ENCODE measurements at places on chromosomes 6 and 20.
A peak's percentile ranks its signal among the peaks of the same experiment; 100 is the strongest.

DNA sequence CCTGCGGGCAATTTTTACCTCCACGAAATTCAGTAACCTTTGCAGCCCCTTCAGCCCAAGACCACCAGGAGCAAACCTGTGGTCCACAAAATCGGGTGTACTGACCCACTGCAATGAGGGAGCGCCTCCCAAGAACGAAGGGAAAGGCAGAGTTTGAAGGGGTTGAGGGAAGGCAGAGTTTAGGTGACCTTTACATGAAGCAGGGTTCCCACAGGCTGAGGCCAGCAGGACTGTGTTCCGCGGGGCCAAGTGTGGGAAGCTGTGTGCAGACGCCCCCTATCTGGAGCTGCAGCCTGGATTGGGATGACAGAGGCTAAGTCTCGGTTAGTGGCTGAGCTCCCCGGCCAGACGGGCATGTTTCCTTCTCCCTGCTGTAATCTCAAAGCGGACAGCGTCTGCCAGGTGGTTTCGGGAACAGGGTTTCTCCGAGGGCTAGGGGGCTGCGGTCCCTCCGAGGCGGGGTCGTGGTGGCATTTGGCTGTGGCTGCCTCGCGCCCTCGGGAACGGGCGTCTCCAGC, 826 bp upstream of the PYGB start:
- DNase-seq: peak; percentile 53

- no peak for DNase-seq
Measured at GRCh38 chr6:154773610-154774089, 40.4 kb downstream of the SCAF8 start.

DNA sequence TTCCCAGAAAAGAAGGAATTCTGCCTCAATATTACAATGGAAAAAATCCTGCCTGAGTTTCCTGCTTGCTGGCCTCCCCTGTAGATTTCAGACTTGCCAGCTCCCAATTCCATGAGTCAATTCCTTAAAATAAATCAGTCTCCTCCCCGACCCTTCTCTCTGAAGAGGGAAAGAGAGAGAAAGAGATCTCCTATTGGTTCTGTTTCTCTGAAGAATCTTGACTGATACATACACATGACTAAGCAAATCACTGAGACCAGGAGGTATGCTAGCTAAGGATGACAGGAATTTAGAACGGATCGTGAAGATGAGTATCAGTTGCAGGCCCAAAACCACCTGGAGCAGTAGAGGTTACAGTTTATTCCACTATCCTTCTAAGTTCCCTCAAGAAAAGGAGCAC, 11.3 kb upstream of the RBM24 start:
- DNase-seq: peak; percentile 47

DNA sequence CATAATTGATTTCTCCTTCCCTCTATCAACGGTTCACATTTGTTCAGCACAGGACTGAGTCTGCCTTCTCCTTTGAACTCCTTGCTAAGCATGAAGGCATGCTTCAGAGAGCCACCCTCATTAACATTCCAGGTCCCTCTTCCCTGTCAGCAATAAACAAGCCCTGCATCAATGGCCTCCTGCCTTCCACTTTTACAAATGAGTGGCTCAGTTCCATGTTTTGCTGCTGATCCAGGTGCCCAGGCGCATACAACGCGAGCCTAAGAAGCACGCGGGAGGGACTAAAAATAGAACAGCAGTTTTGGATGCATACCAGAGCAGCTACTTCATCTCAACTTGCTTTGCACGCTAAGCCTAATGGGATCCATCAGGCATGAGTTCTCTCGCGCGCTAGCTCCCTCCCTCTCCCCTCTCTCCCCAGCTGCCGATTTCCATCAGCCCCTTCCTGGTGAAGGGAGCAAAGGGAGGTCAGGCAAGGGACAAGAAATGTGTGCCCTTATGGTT, 53.4 kb downstream of the TRAF3IP2 start:
- peak; percentile 84 for DNase-seq

GRCh38 chr6:117346142-117346930, 79.4 kb downstream of the ROS1 start:
- DNase-seq: peak; percentile 1

DNA sequence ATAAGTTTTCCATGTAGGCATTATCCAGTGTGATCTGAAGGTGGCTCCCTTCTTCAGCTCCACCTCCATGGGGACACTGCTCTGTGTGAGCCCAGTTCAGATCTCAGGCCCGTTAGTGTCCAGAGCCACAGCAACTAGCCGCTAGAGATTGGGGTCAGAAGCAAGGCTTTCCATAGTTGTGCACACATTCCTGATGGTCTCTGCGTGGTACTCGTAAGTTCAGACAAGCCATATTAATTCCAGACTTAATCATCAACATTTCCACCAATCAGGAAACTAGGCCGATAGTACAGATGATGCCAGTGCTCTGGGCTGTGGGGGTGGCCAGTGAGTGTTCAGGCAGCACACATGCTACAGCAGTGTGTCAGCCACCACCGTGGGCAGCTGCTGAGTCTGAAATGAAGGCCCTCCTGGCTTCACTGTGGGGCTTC, 17.5 kb upstream of the SYNCRIP start:
- peak; percentile 89 for DNase-seq

DNA sequence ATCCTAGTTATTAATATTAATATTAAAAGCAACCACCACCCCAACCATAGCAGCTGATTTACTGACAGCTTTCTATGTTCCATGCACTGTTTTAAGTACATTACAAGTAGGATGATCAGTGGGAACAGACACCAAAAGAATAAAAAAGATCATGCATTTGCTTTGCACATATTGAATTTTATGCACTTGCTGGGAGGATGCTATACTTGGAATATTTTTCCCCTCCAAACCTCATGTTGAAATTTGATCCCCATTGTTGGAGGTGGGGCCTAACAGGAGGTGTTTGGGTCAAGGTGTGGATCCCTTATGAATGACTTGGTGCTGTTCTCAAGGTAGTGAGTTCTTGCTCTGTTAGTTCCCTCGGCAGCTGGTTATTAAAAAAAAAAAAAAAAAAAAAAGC, 178.9 kb upstream of the MYLIP start:
- DNase-seq: no peak

- no peak for DNase-seq
Measured at GRCh38 chr6:29524044-29524443, 35.5 kb downstream of the UBD start.

- DNase-seq: no peak
Measured at GRCh38 chr20:61437280-61438206, 185.5 kb downstream of the CDH4 start.

DNA sequence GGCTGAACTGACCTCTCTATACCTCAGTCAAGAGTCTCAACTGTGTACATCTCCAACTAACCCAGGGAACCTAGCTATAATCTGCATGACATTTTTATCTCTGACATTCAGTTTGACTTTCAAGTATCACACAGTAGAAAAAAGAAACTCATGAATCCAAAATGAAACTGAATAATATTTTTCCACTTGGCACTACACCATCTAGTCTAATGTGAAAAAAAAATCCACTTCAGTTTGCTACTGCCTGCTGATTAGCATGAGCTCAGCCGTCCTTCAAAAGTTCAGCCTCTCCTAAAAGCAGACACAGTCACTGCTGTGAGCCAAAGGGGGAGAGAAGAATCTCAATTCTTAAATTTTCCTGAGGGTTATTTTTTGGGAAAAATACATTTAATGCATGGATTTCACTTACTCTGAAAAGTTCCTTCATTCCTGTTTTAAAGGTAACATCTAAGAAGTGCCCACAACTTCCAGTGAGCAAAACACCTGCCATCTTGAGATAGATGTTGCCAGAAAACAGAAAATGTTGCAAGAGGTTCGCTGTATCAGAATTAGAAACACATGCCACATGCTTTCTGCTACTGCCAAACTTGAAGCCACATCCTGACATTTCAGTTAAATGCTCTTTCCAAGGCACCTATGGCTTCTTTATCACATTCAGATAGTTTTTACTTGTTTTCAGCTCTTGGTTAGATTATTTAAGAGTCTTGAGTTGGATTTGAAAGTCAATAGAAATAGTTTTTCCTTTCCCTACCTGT, 95.4 kb downstream of the MKKS start:
- DNase-seq: no peak

- DNase-seq: no peak
Measured at GRCh38 chr20:23079926-23080325, 6.2 kb downstream of the CD93 start.

- no peak for DNase-seq
Measured at GRCh38 chr6:33029328-33030184, 20.2 kb upstream of the HLA-DOA start.

- DNase-seq: no peak
Measured at GRCh38 chr6:105588123-105588710, 185.3 kb upstream of the PREP start.

DNA sequence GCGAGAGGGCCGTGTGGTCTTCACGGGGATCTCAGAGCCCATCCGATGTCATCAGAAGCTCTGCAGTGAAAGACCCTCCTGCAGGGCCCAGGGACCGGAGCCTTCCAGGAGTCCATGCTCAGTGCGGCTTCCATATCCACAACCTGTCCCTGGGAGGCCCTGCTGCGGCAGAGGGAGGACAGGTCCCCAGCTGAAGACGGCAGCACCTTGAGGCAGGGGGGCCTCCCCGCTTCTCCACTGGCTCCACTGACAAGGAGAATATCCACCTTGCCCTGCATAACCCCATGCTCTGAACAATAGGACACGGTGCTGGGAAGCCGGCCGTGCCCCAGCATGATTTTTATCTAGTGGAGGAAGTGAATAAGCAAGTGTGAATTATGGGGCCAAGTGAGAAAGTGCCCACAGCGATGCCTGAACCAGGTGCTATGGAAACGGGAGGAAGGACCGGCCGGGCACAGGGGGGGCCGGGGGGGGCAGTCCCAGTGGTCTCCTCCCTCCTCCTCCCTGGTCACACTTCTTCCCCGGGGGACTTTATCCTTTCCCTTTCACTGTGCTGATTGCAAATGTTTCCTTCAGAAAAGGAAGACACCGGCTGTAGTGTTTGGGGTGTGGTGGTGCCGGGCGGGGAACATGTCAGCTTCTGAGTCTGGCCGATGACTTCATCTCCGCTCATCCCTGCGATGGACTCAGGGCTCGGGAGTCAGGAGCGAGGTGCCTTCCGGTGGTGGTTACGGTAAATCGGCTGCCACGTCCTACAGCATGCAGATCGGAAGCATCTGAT, 225.1 kb downstream of the ERMARD start:
- no peak for DNase-seq

- DNase-seq: no peak
Measured at GRCh38 chr6:113171882-113172281, 685.3 kb upstream of the MARCKS start.

DNA sequence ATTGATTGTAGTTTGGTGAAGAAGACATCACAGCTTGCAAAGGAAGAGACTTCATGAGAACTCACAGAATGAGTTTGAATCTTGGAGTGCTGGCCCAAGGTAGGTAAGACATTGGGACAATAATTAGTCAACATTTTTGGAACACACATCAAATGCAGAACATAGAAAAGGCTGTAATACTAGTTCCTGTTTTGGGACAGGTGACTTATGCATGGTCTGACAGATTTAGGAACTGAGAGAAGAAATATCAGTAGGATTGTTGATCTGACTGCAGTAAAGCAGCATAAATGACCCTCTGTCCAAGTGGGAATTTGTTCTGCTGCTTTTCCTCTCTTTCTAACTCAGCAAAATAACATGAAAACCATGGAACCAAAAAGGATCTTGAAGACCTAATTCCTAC, 102.3 kb upstream of the MAP3K7 start:
- no peak for DNase-seq

- DNase-seq: no peak
Measured at GRCh38 chr6:29255530-29255929, 46.0 kb upstream of the OR14J1 start.

DNA sequence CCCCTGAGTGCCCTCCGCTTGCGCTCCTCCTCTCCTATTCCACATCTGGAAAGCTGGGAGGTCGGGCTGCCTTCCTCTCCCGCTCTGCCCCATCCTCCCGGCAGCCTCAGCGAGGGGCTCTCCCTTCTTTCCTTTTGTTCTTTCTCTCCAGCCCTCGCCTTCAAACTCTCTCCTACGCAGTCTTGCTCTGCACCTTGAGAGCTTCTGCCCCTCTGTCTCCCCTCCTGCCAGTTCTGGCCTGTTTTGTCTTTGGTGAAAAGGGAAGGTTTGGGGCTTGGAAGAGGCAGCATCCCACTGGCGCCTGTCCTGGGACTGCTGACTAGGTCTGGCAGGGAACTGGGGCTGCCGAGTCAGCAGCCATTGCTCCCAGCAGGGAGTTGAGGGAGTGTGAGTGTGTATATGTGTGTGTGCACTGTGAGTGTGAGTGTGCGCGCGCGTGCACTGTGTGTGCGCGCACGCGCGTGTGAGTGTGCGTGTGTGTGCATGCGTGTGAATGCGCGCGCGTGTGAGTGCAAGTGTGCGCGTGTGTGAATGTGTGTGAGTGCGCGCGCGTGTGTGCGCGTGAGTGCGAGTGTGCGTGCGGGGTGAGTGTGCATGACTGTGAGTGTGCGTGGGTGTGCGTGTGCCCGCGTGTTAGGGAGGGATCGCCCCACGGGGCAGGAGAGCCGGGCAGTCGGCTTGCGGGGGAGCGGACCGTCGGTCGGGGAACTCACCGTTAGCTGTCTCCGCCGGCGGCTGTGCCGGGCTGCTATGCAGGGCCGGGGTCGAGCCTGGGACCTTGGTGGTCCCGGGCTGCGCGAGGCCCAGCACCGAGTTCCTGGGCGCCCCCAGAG, 523 bp downstream of the CPXM1 start:
- no peak for DNase-seq

DNA sequence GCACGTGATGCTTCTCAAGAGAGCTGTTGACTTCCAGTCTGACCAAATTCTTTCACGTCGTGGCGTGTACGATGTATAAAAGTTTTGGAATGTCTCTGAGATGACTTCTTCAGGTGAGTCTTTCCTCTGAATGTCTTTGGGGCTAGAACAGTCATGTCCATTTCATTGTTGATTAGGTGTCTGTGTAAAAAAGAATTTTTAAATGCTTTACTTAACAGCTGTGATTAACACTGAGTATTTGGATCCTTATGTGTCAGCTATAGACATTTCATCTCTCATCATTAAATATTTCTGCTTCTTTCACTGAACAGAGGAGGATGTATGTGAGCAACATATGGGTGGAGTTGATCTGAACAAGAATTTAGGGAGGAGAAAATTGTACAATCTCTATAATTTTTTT, 29.3 kb upstream of the KIF13A start:
- DNase-seq: no peak

DNA sequence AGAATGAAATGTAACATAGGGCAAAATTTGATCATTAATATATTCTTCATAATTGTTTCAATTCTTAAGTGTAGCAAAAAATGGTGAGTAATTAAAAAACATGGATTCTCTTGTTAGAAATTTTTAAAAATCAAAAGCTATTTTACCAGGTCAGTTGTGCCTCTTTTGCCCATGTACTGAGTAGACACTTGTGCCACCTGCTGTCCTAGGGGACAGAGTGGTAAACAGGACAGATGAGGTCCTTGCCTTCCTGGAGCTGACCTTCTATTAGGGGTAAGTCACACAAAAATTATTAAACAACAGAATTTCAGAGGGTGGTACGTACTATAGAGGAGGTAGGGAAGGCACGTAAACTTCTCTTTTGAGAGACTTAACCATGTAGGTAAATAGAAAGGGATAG, 6.5 kb downstream of the RNF24 start:
- DNase-seq: no peak

GRCh38 chr20:32507998-32508774, 76.9 kb downstream of the NOL4L start:
- DNase-seq: no peak

GRCh38 chr6:126198631-126199030, 141.3 kb upstream of the CENPW start:
- no peak for DNase-seq

- no peak for DNase-seq
Measured at GRCh38 chr6:50716899-50717509, 3.7 kb downstream of the TFAP2D start.

- no peak for DNase-seq
Measured at GRCh38 chr6:167711211-167711610, 115.5 kb upstream of the AFDN start.
